ENCODE measurements at places on chromosomes 6 and 20. TPM values are rescaled to one million over a fixed set of nuclear protein-coding genes. Genes with fewer than 3 reads are reported as not detected.

SCUBE3 gene
- total RNA-seq: 0.34 TPM

ULBP2 gene
- total RNA-seq: 4.1 TPM

APCDD1L gene
- not detected for total RNA-seq

CARMIL1 gene
- 29.6 TPM for total RNA-seq

KIF13A gene
- total RNA-seq: 56.1 TPM
